ENCODE measurements at places on chromosomes 1 and 21. TPM values are rescaled to one million over a fixed set of nuclear protein-coding genes. Genes with fewer than 3 reads are reported as not detected.
A peak's percentile ranks its signal among the peaks of the same experiment; 100 is the strongest.

DNA sequence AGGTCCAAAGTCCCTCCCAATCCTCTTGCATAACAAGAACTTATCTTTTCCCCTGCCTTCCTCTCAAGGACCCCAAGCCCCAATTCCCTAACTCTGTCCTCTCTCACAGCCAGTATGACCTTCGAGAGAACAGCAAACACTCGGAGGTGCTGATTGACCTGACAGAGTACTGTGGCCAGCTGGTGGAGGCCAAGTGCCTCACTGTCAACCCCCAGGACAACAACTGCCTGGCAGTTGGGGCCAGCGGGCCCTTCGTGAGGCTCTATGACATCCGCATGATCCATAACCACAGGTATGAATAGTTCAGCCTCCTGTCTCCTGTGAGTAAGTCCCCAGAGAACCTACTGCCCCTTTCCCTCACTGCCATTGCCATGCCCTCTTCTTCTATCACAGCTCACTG lies 29.9 kb upstream of the TMEM222 start:
- no peak for DNase-seq

DNA sequence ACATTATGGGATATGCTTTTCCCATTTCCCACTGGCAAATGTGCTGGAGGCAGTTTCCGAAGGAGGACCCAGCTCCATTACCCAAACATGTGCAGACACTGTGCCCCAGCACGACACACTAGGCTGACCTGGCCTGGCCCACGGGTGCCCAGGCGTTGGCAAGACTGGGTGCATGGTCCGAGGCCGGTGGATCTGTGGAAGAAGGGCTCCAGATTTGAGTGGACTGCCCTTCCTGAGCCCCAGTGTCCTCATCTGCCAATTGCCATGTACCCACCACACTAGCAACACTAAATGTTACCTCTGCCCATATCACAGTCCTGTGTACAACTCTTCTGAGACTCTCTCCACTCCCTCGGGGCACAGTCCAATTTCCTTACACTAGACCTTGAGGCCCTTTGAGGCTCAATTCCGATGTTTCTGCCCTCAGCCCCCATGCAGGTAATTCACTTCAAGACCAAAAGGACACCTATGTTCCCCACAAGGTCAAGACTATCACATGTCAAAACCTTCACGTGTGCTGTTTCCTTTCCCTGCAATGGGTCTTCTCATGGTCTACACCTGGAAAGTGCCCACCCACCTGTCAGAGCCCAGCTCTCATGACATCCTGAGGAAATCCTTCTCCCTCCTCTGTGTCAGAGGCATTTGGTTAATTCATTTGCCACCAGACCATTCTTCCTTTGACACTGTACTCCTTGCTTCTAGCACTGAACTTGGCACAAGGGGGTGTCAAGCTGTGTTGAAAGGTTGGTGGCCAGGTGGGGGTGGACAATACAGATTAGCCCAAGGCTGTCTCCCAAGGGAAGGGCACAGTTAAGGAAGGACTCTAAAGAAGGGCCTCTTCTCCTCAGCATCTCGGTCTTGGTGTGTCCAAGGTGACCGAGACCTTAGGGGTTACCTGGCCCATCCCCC lies 124.9 kb downstream of the DMRTB1 start:
- no peak for DNase-seq

GRCh38 chr1:210645582-210646257 lies 317.0 kb downstream of the HHAT start:
- DNase-seq = no peak

DNA sequence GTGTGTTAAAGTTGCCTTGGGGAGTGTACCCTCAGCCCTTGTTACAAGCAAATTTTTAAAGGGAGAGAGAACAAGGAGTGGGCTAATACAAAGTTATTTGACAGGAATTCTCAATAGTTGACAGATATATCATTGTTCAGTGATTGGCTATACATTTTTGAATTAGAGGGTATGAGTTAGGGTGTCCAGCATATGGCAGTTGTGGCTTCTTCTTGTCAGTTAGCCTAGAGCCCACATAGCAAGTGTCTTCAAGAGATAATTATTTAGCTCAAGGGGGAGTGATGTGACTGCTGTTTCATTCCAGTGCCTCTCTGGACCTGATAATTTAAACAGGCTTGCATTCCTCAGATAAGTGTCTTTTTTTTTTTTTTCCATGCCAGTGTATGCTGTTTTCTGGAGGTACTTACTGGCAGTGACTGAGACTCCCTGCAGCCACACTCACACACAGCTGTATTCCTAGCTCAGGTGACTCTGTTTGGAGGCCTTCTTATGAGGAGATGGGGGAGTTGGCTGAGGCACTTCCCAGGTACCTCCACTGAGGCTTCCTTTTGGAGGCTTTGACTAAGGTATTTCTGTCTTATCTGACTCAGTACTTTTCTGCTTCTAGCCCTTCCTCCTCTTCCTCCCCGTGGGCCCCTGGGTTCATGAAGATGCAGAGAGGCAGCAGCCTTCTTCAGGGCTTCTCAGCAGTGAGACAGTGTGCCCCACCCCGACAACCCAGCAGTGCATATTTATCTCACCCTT lies 32.3 kb downstream of the IVNS1ABP start:
- no peak for DNase-seq

DNA sequence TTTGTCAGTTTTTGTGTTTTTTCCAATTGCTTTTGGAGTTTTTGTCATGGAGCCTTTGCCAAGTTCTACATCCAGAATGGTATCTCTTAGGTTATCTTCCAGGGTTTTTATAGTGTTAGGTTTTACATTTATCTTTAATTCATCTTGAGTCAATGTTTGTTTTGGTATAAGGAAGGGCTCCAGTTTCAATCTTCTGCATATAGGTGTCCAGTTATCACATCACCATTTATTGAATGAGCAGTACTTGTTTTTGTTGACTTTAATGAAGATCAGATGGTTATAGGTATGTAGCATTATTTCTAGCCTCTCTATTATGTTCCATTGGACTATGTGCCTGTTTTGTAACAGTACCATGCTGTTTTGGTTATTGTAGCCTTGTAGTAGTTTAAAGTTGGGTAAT lies 1233.1 kb downstream of the PLA2G4A start:
- DNase-seq = no peak

DNA sequence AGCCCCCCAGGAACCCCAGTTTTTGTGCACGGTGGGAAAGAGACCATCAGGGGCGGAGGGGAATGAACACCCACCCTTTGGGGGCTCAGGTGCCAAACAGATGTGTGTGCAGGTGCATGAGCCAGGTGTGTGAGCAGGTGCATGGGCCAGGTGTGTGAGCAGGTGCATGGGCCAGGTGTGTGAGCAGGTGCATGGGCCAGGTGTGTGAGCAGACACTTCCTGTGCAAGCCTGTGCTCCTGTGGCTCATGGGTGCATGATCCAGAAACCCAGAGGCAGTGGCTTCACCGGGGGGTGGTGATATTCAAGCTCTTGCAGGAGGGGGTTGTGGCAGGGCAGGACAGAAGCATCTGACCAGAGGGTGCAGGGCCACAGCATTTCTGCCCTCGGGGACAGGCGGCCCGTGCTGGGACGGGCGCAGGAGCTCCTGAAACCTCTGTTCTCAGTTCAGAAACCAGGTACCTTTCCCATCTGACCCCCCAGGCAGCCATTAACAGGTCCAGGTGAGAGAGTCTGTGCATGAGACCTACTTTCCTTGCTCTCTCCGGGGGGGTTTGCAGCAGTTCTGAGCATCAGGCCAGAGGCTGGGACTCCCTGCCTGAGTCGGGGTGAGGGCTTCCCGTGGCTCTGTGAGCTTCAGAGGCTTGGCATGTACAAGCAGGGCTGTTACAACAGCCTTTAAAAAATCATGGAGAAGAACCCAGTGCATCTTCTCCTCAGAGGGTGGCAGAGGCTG lies 29.1 kb downstream of the COL18A1 start:
- DNase-seq = no peak

DNA sequence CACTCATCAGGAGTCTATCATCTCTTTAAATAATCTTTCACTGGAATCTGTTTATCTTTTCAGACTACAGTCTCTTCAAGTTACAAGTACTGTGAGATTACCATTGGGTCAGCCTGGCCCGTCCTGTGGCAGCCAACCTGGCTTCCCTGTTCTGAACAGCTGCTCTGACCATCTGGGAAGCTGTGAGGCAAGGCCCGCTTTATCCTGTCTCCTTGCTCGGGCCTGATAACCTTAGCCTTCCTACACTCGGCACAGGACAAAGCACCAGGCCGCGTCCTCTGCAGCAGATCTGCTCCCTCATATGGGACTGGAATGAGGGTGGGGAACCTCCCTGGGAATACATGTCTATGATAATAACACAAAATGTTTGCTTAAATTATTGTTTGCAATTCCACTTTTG lies 113.3 kb downstream of the PTPN14 start:
- peak; percentile 36 for DNase-seq

- no peak for DNase-seq
Measured at GRCh38 chr1:119621705-119622104, 26.4 kb downstream of the ZNF697 start.

- no peak for DNase-seq
Measured at GRCh38 chr1:211588711-211589110, 9.8 kb upstream of the SLC30A1 start.

Gene PCSK9
- 0.70 TPM for total RNA-seq

Gene RUNX3
- total RNA-seq = not detected

Gene FAAH
- total RNA-seq = 2.6 TPM

All from dermis blood vessel endothelial cell (primary cell).